ENCODE measurements at places on chromosomes 11 and 22.
A peak's percentile ranks its signal among the peaks of the same experiment; 100 is the strongest.

GRCh38 chr11:3947061-3947460, 91.6 kb downstream of the STIM1 start:
- peak; percentile 24 for DNase-seq

DNA sequence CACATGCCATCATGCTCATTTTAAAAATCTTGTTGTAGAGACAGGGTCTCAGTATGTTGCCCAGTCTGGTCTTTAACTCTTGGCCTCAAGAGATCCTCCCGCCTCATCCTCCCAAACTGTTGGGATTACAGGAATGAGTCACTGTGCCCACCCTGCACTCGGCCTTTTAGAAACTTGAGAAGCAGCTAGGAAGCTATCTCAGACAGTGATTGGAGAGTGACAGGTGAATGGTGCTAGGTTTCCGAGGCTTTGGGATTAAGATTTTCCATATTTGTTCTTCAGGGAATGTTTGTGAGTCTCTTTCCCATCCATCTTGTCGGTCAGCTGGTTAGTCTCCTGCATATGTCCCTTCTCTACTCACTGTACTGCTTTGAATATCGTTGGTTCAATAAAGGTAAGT, 10.5 kb downstream of the EI24 start:
- DNase-seq: no peak

- no peak for DNase-seq
Measured at GRCh38 chr22:39974065-39974464, 13.9 kb downstream of the TMA7B start.

DNA sequence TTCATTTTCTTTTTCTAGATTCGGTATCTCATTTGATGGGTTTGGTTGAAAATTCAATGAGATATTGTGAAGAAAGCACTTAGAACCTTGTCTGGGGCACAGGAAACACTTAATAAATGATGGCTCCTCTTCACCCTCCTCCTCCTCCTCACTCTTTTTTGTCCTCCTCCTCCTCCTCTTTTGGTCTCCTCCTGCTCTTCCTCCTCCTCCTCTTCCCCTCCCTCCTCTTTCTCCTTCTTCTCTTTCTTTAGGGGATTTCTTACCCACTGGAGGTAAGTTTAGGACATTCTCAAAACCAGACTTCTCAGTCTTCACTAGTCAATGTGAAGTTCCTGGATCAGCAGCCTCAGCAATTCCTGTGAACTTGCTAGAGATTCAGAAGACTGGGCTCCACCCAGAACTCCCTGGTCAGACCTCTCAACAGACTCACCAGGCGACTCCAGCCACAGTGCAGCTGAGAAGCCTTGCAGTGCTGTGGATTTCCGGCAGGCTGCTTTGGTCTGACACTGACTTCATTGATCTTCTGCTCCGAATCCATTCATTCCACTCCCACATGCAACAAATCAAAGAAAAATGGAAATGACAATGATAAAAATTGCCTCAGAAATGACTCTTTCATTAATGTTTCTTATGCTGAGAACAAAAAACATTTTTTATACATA, 368.6 kb upstream of the B3GAT1 start:
- DNase-seq: no peak

DNA sequence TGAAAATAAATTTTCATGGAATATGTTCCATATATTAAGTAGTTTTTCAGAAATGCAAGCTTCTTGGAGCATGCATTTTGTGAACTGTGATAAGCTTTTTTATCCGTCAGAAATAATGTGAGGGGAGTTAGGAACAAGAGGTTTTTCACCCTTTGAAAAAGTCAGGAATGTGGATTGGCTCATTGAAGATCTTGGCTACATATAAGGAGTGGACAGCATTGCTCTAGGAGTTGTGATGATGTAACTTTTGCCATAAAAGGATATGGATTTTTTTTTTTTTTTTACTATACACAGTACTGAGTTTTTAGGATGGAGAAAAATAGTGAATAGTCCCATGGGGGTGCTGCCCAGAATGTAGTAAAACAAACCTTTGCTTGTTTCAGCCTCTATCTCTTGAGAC, 180.2 kb downstream of the NAV2 start:
- no peak for DNase-seq

DNA sequence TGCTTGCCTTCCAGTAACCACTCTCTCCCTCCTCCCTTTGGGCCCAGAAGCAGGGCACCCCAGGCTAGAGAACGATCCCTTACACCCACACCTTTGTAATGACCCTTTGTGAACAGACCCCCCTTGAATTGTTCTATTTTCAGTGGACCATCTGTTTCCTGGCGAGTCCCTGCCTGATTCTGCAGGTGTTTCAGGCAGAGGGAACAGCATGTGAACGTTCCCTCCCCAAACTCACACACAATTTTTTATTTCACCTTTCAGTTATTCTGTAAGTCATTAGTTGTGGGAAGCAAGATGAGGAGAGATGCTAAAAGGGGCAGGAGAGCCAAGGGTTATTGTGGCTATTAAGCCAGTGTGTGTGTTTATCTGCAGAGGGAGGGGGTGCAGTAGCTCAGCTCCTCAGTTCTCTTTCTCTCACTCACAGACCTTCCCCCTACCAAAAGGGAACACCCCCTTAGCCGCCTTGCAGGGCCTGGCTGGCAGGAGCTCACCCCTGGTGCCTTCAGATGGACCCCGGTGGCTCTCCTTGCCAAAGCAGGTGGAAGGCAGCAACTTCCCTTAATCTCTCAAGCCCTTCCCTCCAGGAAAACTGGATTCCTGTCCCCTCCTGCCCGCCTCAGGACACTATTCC, 64.8 kb upstream of the SPON1 start:
- no peak for DNase-seq

DNA sequence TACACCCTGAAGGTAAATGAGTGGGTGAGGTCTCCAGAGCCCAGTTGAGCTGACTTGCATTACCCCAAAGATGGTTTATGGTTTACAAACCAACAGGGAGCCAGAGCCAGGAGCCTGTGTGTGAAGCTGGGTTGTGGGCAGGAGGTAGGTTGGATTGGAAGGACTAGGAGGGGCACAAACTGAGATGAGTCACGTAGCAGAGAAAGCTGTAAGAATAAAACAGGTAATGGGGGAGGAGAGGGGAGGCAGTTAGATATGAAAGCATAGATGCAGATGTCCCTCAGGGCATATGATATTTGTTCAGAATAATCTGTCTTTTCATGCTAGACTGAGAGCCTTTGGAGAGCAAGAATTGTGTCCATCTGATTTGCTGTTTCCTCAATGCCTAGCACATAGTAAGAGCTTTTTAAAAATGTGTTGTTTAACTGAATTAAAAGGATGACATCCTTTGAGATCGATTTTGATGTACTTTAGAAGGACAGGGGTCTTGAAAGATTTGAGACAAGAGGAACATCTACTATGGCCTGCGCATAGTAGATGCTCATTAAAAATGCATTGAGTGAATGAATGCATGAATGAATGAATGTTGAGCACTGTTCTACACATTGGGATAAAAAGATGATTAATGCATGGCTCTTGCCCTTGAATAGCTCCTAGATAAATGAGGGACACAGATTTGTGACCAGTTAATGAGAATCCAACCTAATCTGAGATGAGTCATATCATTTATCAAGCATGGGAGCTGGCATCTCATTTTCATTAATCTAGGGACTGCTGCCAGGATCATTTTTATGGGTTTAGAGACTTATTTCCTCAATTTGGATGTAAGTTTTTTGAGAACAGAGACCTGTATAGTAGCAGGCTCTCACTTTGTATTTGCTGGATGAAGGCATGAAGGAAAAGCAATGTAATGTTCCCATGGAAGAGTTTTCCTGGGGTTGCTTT, 175.8 kb upstream of the BDNF start:
- no peak for DNase-seq

- DNase-seq: no peak
Measured at GRCh38 chr22:24441406-24442351, 14.3 kb downstream of the ADORA2A start.

GRCh38 chr11:9858822-9859221, 194.9 kb downstream of the SWAP70 start:
- no peak for DNase-seq

GRCh38 chr22:44667829-44668189, 34.2 kb upstream of the PRR5 start:
- no peak for DNase-seq

- no peak for DNase-seq
Measured at GRCh38 chr22:35522225-35523149, 18.1 kb upstream of the RASD2 start.

GRCh38 chr11:34640050-34640923, 19.4 kb downstream of the EHF start:
- no peak for DNase-seq

DNA sequence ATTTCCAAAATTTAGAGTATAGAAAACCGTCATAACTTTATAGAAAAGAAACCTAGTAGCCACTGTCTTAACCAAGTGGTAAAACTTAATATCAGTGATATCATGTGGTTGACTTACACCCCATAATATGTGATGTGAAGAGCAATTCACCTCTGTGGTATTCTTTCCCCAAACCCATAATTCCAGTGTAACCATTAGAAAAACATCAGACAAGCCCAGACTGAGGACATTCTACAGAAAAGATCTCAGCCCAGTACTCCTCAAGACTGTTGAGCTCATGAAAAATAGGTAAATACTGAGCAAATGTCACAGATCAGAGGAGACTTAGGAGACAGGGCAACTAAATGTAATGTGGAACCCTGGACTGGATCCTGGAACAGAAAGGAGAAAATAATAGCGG, 134.6 kb downstream of the PGR start:
- DNase-seq: no peak

GRCh38 chr11:79366218-79366617, 74.6 kb downstream of the TENM4 start:
- no peak for DNase-seq

- DNase-seq: no peak
Measured at GRCh38 chr22:43521716-43522115, 109.9 kb downstream of the MPPED1 start.

DNA sequence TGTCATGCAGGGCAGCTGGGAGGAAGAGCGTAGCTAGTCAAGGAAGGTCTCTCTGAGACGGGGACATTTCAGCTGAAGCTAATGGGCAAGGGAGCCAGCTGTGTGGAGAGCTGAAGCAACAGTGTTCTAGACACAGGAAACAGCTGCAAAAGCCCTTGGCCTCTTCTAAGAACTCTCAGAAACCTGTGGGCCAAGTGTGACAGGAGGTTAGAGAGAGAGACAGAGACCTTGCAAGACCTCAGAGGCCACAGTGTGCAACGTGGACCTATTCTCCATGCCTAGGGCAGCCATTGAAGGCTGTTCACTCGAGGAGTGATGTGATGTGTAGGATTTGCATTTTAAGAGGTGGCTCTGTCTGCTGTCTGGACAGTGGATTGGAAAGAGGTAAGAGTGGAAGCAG, 48.7 kb upstream of the TNRC6B start:
- no peak for DNase-seq

- no peak for DNase-seq
Measured at GRCh38 chr11:129728581-129728980, 87.1 kb upstream of the TMEM45B start.

DNA sequence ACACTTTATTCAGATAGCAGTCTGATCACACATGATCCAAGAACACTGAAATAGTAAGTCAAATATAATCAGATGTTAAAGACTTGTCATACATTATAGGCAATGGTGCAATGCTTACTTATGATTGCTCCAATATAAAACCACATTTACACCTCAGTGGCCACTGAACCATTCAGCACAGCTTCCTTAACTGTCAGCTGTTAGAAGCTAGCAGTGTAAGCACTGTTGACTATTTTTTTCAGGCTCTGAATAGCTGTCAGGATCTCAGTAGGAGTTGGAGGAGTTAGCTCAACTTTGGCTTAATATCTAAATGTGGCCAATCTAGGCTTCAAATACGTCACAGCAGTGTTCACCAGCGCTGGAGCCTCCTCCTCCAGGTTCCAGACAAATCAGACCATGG, 36.6 kb downstream of the METTL15 start:
- DNase-seq: no peak

DNA sequence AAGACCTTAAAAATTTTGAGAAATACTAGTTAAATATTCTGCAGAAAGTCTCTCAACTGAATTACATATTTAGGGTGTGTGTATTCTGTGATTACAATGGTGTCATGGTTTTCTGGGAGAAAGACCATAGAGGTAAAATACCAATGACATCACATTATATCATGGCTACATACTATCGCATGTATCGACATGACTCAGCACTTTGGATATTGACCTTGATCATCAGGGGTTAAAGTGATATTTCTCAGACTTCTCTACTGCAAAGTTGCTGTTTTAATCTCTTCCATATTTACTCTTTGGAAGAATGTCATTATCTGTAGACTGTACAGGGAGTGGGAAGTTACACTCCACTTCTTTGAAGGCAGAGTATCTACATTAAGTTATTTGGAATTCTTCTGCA, 1046.6 kb downstream of the FAM181B start:
- no peak for DNase-seq

- DNase-seq: no peak
Measured at GRCh38 chr11:213111-213510, 5.6 kb downstream of the RIC8A start.

DNA sequence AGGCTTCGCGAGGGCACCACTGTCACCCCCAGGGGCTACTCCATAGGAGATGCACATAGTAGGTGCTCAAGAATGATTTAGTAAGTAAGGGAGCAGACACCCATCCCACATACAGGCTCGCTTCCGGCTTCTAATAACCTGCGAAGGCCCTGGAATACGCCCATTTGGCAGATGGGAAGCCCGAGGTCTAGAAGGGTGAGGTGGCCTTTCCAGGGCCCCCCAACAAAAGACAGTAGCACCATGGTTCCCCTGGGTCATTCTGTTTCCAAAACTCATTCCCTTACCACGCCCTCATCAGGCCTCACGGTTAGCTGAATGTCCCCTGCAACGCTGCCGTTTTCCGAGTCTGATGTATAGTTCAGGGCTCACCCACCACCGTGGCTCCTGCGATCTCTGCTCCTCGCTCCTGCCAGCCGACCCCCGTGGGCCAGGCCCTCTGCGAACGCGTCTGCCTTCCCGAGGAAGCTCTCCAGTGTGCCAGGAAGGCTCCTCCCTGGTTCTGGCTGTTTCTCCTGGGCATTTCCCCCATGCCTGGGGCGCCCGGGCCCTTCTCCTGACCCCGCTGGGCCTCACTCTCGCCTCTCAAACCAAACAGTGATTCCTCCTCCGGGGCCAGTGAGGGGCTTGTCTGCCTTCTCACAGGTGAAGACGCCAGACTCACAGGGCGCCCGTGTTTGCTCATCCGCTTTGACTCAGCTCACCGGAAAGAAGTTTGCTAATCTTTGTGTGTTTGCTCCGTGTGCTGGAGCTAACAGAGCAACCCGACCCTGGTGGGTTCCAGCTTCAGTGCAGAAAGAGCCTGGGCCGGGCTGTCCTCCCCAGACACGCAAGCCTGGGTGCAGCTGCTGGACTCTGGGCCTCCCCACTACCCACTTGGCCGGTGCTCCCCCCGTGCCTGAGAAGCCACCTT, 86.6 kb downstream of the RTL6 start:
- no peak for DNase-seq

DNA sequence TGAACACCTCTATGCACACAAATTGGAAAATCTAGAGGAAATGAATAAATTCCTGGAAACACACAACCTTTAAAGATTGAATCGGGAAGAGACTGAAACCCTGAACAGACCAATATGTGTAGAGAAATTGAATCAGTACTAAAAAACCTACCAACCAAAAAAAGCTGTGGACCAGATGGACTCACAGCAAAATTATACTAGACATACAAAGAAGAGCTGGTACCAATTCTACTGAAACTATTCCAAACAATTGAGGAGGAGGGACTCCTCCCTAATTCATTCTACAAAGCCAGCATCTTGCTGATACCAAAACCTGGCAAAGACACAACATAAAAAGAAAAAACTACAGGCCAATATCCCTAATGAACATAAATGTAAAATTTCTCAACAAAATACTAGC, 54.4 kb upstream of the SEZ6L start:
- DNase-seq: no peak

GRCh38 chr11:36446135-36446534, 63.9 kb downstream of the TRAF6 start:
- no peak for DNase-seq

GRCh38 chr11:69654001-69654659, 13.2 kb downstream of the CCND1 start:
- DNase-seq: no peak

All from inflammatory macrophage (primary cell).